Foreskin fibroblast (primary cell): ENCODE measurements at places on chromosomes 1 and 21.

- no peak for DNase-seq
Measured at GRCh38 chr1:39590546-39590945, 14.0 kb upstream of the PABPC4 start.

- peak; percentile 70 for DNase-seq
Measured at GRCh38 chr1:178004926-178005391, 35.1 kb upstream of the SEC16B start.

DNA sequence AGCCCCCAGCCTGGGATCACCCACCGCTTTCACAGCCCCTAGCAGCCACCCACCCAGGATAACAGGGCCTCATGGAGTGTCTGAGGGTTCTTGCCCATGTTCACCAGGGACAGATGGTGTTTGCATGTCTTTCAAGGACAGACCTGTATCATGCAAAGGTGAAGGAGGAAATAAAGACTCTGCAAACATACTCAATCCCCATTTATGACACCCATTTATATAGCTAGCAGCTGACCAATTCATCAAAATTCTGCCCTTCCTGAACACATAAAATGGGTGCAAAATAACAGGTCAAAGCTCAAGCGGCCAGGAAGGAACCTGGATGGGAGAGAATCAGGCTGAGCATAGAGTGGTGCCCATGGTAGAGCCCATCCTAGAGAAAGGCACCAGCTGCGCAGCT is 32.8 kb upstream of the LYPD8 start:
- no peak for DNase-seq

DNA sequence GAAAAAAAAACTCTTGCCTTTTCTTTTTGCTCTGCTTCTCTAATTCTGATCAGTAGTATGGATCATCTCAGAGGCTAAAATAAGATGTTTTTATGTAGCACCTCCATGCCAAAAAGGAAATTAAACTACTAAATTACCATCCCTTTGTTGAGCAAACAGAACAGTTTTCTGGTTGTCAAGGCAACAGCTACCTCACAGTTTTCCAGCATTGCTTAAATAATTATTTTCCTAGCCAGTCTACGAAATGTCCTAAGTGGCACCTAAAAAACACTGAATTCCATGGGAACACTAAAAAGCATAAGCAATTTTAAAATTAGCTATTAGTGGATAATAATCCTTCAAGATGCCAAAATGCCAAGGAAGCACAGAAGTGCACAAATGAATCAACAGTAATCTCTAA is 61.7 kb downstream of the ARID4B start:
- DNase-seq, result no peak

- DNase-seq, result no peak
Measured at GRCh38 chr1:15277933-15278332, 30.9 kb downstream of the FHAD1 start.

- DNase-seq, result peak; percentile 11
Measured at GRCh38 chr1:232844791-232845190, 39.6 kb downstream of the MAP10 start.

- no peak for DNase-seq
Measured at GRCh38 chr1:181257117-181257516, 168.6 kb downstream of the IER5 start.

GRCh38 chr1:172638885-172639831 is 19.7 kb upstream of the FASLG start:
- DNase-seq, result peak; percentile 92

DNA sequence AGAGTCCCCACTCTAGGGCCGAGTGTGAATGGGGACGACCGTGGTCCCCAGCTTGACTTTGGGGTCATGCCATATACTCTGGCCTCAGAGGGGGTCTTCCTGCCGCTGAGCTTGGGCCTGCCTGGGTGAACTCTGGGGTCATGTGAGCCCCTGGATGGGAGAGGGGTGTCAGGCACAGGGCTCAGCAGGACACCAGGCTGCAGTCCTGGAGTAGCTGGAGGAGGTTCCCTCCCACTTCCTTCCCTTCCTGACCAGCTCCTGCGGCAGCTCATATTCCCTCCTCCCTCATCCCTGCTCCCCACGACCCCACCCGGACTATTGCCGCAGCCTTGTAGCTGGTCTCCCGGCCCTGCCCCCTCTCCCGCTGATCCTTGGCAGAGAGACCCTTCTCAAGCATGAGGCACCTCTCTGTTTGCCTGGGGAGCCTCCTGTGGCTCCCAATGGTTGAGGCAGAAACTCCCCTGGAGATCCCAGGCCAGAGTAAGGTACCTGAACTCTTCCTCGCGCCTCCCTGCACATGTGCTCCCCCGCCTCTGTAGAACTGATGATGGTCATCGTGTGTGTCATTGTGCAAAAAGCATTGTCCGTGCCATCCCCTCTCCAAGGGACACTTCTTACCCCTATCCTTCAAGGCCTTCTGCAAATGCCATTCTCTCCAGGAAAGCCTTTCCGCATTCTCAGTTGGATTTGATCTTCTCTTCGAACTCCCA is 1.8 kb downstream of the TNFRSF1B start:
- DNase-seq, result no peak

- no peak for DNase-seq
Measured at GRCh38 chr1:30402031-30402430, 321.4 kb downstream of the MATN1 start.

DNA sequence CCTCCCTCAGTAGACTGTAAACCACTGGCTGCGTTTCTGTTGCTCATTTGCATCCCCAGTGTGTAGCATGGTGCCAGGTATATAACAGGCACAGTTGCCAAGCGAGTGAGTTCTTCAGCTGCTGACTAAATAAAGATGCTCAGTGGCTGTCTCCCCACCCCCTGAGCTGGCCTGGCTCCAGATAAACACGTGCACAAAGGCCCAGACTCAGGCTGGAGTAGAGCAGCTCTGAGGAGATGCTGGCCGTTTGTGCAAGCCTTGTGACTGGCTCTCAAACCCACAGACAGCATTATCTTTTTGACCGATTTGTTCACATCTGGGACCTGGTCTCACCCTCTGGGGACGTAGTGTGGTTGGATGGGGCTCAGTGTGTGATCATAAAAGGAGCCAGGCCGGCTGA is 7.1 kb downstream of the CHRNB2 start:
- no peak for DNase-seq

- DNase-seq, result peak; percentile 41
Measured at GRCh38 chr1:32816676-32817158, 441 bp downstream of the YARS1 start.

- peak; percentile 68 for DNase-seq
Measured at GRCh38 chr1:27832762-27833161, 2.2 kb downstream of the PPP1R8 start.

- DNase-seq, result no peak
Measured at GRCh38 chr1:112794654-112795239, 79.6 kb upstream of the PPM1J start.

DNA sequence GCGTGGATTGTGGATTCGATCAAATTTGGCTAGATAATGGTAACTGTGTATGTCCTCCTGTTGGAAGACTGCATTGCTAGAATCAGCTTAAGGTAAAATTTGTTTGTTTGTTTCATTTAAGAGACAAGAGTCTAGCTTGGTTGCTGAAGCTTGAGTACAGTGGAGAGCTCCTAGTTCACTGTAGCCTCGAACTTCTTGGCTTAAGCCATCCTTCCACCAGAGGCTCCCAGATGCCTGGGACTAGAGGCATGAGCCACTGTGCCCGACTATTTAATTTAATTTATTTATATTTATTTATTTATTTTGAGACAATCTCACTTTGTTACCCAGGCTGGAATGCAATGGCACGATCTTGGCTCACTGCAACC is 1.5 kb downstream of the PHACTR4 start:
- no peak for DNase-seq

GRCh38 chr1:247681288-247681897 is 1.9 kb upstream of the OR13G1 start:
- no peak for DNase-seq

DNA sequence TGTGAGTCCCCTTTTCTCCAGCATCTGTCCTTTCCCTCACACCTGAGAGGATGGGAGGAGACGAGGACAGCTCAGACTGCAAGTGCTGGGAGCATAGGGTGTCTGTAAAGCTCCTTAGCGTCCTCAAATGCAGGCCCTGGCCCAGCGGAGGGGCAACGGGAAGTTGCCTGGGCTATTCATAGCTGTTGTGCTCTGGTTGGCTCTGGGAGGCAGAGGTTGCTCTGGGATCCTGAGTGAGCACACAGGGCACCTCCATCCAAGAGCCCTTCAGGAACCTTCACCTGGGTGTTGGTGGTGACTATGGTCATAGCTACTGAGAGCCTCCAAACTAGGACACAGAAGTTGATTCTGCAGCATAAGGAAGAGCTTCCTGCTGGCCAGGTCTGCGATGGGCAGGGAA is 2.6 kb downstream of the PADI1 start:
- DNase-seq, result no peak

- DNase-seq, result no peak
Measured at GRCh38 chr21:27808923-27809322, 842.0 kb upstream of the ADAMTS5 start.

DNA sequence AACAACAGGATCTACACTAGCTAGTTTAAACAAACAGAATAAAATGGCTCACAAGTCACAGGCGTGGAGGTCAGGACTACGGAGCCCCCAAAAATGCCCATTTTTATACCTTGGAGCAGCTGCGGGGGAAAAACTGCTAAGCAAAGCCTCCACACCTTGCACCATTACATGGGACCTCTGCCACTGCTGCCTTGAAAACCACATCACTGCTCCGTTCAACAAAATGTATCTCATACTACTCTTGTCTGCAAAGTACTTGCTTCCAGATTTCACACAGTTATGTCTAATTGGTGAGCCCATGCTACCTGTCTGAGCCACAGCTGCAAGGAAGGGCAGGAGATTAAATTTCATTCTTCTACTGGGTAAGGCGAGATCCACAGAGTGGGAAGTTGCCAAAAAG is 24.4 kb downstream of the MRPL39 start:
- DNase-seq, result no peak

- no peak for DNase-seq
Measured at GRCh38 chr1:19468397-19468956, 16.9 kb downstream of the CAPZB start.

- no peak for DNase-seq
Measured at GRCh38 chr1:2203671-2204414, 9.3 kb upstream of the FAAP20 start.

DNA sequence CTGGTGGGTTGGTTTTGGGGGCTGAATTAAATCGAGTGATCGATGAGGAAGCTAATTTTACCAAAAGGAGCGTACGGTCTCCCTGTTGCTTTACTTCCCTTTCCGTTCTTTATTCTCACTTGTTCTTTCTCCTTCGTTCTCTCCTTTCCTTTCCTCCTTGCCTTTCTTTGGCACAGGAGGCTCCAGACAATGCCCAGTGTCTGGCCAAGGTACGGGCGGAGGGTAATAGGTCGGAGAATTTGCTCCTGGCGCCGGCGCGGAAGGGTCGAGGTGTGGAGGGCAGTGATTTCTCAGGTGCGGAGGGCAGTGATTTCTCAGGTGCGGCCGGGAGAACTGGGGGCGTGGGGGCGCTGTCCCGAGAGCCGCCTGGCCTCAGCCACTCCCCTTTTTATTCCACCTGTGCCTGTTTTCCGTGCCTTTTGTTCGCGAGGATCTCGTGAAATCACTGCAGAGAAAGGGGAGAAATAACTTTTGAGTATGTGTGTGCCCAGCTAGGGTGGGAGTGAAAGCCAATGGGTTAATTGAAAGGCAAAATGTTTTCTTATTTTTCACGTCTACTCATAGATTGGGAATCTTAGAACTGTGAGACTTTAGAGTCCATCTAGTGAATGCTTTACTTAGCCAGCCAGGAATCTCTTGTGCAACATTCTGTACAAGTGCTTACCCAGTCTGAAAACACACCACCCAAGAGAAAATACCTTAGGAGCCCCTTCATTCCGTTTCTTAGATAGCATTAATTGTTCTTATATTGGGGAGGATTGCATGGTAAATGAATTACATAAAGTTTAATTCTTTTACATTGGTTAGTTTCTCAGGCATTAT is 1.3 kb downstream of the FNBP1L start:
- DNase-seq, result peak; percentile 36

- DNase-seq, result no peak
Measured at GRCh38 chr1:13541435-13542215, 27.8 kb upstream of the LRRC38 start.

GRCh38 chr1:208475951-208476845 is 232.0 kb upstream of the PLXNA2 start:
- no peak for DNase-seq

- DNase-seq, result no peak
Measured at GRCh38 chr1:95982711-95983110, 738.9 kb upstream of the PTBP2 start.

GRCh38 chr1:14222086-14222485 is 376.4 kb upstream of the KAZN start:
- DNase-seq, result no peak

DNA sequence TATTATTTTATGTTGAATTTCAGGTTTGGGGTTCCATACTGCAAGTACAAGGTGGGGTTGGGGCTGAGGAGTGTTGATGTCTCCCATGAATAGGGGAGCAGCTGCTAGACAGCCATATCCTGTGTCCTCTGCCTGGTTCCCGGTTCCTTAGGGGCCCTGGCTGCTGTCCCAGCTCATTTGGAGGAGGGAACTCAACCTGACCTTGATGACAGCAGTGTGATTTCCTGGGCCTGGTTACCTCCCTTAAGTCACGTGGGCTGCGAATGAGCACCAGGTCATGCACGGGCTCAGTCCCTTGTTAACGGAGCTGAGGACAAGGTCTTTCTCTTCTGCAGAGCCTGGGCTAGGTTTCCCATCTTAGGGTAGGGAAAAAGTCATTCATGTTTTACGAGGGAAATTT is 85.1 kb downstream of the MTR start:
- no peak for DNase-seq
